ENCODE measurements at places on chromosomes 11 and 22.

GRCh38 chr11:99241066-99241465, 220.3 kb downstream of the CNTN5 start:
- no peak for DNase-seq

DNA sequence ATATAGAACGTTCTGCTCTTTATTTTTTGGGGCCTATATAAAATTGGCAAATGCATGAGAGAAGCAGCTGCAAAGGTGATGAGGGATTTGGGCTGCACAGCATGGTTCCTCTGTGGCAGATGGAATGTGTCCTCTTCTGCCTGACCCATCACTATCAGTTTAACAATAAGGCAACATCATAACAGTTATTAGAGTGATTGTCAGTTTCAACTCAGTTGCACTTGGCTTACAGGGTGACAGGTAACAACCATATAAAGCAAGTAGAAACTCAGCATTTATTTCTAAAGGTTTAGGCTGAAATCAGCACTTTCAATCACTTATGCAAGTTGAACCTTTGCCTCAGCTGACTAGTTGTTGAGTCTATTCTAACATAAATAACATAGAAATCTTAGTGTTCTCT, 935.4 kb upstream of the CHORDC1 start:
- DNase-seq, result no peak

- DNase-seq, result no peak
Measured at GRCh38 chr22:44304354-44304753, 8.4 kb downstream of the SHISAL1 start.

- no peak for DNase-seq
Measured at GRCh38 chr11:126570489-126570888, 215.0 kb downstream of the ST3GAL4 start.

DNA sequence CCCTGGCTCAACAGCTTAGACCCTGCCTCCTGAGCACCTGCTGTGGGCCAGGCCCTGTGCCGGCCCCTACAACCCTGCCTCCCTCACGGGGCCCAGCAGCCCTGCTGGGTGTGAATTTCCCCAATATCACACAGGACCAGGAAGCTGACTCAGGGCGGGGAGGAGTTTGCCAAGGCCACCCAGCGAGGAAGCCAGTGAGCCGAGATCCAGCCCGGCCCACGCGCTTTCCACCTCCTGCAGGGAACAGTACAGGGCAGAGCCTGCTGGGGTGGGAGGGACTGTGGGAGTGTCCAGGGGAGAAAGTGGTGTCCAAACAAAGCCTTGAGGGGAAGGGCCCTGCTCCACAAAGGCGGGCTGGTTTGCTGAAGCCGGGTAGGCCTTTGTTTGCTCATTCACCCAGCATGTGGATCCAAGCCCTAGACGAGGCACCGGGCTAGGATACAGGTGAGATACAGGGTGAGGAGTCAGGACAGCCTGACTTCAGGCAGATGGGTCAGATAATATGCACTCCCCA, 26.8 kb downstream of the RPL3 start:
- DNase-seq, result no peak

GRCh38 chr11:108221371-108221770, 1.1 kb downstream of the NPAT start:
- DNase-seq, result no peak

DNA sequence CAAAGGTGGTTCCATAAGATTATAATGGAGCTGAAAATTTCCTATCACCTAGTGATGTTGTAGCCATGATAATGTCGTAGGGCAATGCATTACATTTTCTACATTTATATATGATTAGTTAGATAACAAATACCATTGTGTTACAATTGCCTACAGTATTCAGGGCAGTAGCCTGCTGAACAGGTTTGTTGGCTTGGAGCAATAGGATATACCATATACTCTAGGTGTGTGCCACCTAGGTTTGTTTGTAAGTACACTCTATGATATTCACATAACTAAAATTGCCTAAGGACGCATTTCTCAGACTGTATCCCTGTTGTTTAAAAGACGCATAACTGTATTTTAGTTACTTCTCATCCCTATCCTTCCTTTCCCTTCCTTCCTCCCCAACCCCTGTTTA, 13.6 kb downstream of the PLEKHB1 start:
- DNase-seq, result no peak

- no peak for DNase-seq
Measured at GRCh38 chr11:46896719-46897406, 21.5 kb downstream of the LRP4 start.

DNA sequence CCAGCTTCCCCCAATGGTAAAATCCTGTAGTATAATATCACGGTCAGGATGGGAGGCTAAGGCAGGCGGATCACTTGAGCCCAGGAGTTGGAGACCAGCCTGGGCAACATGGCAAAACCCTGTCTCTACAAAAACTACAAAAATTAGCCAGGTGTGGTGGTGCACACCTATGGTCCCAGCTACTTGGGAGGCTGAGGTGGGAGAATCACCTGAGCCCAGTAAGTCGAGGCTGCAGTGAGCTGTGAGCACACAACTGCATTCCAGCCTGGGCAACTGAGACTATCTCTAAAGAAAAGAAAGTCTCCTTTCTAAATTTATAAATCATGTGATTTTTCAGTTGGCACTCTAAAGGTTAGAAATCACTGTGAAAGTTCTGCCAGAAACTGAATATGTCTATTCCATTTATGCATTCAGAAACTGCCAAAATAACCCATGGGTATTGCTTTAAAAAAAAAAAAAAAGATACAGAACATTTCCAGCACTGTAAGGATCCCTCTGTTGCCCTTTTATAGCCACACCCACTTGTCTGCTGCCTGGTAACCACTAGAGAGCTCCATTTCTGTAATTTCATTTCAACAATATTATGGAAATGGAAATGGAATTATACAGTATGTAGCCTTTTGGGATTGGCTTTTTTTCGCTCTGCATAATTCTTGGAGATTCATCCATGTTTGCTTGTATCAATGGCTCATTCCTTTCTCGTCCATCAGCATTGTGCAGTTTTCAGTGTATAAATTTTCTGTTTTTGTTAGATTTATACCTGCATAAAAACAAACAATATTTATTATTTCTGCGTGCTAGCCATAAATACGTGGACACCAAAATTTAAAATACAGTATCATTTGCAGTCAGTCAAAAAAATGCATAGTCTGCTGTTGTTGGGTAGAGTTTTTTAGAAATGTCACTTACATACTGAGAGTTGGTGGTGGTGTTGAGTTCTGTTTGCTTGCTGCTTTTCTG, 9.4 kb downstream of the CDC45 start:
- no peak for DNase-seq

DNA sequence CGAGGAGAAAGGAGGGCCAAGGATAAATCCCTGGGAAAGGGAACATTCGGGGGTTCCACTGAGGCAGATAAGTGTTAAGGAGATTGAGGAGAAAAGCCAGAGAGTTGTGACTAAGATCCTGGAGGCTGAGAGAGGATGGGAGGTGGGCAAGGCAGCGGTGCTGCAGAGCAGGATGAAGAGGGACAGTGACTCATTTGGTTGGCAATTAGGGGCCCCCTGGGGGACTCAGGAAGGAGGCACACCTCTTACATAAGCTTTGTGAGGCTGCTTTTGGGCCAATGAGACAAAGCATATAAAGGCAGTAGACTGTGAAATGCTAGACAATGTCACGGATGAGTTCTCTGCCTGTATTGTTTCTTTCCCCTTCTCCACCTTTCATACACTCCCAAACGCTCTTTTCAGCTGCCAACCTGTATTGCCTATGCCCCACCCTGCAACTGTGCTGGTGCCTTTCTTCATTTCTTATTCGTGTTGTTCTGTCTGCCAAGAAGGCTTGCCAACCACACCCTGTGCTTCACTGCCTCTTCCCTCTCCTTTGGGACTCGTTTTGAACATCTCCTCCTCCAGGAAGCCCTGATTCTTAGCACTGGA, 246.8 kb upstream of the KIRREL3 start:
- DNase-seq, result no peak

DNA sequence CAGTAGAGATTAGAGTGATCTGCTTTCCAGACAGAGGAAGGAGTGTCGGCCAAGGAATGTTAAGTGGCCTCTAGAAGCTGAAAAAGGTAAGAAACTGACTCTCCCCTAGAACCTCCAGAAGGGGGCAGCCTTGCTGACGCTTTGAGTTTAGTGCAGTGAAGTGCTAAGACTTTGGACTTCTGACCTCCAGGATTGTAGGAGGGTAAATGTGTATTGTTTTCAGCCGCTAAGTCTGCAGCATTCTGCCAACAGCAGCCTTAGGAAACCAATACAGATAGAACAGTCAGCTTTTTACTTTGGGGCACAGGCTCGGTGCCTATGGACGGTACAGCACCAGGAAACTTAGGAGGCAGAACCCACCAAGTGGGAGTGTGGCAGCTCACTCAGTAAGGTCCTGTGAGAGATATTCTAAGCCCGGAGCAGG, 3.6 kb upstream of the TBC1D22A start:
- no peak for DNase-seq

DNA sequence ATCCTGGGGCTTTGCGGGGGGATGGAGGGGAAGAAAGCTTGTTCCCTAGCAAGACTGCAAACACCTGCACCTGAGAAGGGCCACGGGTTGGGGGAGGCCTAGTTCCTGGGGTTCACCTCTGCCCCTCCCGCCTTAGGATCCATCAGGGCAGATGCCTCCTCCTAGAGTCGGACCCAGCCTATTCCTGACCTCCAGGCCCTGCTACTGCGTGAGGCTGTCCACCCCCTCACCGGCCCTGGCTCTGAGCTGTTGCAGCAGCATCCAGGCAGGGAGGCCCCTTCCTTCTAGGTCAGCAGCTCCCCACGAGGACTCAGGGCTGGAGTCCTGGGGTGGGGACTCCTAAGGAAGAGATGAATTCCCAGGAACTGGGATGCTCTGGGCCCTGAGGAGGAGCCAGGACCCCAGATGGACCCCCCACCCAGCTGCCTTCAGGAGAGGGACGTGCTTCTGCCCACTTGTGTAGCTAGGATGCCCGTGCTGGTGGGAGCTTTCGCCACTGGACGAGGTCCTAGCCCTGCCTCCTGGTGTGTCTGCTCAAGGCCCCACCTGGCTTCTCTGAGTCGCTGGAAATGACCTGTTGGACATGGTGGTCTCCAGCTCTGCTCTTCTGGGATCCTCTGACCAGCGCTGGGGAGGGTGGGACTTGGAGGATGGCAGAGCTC, 10.3 kb downstream of the MRGPRF start:
- DNase-seq, result no peak

DNA sequence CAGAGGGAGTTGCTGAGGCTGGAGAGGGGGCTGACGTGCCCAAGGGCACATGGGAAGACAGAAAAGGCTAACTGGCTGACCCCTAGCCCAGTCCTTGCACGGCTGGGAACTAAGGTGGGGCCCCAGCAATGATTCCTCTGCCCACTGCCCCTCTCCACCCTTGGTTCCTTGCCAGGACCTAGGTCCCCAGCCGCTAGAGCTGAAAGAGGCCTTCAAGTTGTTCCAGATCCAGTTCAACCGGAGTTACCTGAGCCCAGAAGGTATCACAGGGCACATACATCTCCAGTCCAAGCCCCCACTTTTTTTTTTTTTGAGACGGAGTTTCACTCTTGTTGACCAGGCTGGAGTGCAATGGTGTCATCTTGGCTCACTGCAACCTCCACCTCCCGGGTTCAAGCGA, 390 bp downstream of the CTSW start:
- DNase-seq, result no peak

DNA sequence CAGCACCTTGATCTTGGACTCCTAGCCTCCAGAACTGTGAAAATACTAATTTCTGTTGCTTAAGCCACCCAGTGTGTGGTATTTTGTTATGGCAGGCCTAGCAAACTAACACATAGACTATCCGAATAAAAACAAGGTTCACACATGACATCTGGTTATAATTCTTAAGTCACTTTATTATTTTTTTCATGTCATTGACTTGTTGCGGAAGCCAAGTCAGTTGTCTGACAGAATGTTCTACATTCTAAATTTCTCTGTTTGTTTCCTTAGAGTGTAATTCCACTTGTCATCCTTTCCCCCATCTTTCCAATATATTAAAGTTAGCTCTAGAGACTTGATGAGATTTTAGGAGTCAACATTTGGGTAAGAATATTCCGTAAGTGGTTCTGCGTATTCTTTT, 40.6 kb downstream of the RAB30 start:
- no peak for DNase-seq

- no peak for DNase-seq
Measured at GRCh38 chr11:40597546-40598113, 861.8 kb downstream of the LRRC4C start.

DNA sequence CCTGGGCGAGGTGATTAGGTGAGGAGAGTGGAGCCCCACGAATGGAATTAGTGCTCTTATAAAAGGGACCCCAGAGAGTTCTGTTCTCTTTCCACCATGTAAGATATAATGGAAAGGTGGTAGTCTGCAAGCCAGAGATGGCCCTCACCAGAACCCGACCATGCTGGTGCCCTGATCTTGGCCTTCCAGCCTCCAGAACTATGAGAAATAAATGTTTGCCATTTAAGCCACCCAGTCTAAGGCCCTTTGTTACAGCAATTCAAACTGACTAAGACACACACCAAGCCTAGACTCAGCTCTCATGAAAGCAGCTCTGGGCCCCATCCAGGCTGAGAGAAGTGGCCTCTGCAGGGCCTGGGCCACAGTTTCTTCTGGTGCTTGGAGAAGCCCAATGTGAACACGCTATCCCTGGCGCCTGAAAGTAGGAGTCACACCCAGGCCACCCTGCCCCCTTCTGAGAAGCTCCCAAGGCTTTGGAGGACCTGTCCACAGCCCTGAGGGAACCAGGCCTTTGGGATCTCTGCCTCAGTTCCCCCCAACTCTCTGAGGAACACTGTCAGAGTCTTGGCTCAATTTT, 35.3 kb upstream of the LYVE1 start:
- DNase-seq, result no peak

DNA sequence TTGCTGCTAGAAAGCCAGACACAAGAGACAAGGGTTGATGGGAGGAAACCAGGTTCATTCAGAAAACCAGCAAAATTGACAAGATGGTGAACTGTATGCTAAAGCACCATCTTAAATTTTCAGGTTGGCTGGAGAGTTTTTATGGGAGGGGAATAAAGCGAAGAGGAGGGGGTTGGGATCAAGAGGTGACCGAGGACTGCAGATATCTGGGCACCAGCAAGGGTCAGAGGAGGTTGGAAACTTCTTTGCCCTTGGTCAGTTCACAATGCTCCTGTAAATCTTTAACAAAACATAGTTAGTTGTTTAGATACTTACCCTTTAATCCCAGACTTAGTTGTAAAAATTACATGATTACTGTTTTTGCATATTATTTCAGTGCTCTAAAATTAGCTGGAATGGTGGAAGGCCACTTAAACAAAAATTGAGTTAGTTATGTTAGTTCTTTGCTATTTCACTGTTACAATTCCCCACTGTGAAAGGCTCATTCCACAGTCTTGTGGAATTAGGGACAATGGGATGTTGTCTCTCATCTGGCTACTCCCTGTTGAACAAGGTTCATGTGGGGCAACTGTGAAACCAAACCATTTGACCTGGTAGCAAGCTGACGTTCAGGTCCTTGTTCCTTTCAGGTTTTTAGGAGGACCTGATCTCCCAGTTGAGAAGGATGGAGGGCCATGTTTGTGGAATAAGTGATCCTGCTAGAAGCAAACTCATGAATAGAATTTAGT, 30.6 kb upstream of the QSER1 start:
- DNase-seq, result no peak

- no peak for DNase-seq
Measured at GRCh38 chr11:72921028-72921716, 107.0 kb downstream of the ATG16L2 start.

GRCh38 chr11:34654483-34655334, 33.8 kb downstream of the EHF start:
- DNase-seq, result no peak

GRCh38 chr11:2136209-2136951, 2.8 kb downstream of the IGF2 start:
- no peak for DNase-seq

- no peak for DNase-seq
Measured at GRCh38 chr11:29159552-29160465, 857.0 kb downstream of the KCNA4 start.

GRCh38 chr22:42388130-42388797, 43.9 kb downstream of the NFAM1 start:
- DNase-seq, result no peak

- no peak for DNase-seq
Measured at GRCh38 chr11:48006301-48006992, 26.1 kb downstream of the PTPRJ start.
